ENCODE measurements at places on chromosomes 3 and 15.

DNA sequence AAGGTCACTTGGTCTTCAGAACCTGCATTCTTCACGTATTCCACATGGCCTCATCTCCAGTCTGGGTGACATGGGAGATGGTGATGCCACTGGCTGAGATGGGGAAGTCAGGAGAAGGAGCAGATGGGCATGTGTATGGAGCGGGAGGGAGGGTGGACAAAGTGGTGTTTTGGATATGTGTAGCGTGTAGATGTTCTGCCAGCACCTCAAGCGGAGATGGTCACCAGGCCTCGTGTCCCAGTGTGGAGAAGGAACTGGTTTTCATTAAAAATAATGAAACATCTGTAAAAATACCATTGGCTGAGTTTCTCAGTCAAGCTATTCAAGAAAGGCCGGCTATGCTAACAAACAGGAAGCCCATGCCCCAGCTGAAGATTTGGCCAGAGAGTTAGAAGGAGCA, 26.2 kb downstream of the LARP6 start:
- DNase-seq = no peak

DNA sequence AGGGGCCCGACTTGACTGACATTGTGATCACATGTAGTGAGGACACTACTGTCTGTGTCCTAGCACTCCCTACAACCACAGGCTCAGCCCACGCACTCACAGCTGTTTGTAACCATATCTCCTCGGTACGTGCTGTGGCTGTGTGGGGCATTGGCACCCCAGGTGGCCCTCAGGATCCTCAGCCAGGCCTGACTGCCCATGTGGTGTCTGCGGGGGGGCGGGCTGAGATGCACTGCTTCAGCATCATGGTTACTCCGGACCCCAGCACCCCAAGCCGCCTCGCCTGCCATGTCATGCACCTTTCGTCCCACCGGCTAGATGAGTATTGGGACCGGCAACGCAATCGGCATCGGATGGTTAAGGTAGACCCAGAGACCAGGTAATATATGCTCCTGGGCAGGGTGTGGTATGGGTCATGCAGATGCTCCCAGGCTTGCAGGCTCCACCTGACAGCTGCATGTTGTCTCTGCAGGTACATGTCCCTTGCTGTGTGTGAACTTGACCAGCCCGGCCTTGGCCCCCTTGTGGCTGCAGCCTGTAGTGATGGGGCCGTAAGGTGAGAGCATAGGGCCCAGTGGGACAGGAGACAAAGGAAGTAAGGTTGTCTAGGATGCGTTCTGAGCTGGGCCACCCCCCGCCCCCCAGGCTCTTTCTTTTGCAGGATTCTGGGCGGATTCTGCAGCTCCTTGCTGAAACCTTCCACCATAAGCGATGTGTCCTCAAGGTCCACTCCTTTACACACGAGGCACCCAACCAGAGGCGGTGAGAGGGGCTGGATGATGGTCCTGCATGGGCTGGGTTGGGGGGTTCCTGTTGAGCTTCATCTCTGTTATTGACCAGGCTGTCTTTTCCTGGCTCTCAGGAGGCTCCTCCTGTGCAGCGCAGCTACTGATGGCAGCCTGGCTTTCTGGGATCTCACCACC, 4.4 kb downstream of the DALRD3 start:
- no peak for DNase-seq

GRCh38 chr3:141710121-141710520, 28.0 kb upstream of the RNF7 start:
- no peak for DNase-seq

- DNase-seq = no peak
Measured at GRCh38 chr3:50264383-50264963, 4.5 kb upstream of the SEMA3B start.

DNA sequence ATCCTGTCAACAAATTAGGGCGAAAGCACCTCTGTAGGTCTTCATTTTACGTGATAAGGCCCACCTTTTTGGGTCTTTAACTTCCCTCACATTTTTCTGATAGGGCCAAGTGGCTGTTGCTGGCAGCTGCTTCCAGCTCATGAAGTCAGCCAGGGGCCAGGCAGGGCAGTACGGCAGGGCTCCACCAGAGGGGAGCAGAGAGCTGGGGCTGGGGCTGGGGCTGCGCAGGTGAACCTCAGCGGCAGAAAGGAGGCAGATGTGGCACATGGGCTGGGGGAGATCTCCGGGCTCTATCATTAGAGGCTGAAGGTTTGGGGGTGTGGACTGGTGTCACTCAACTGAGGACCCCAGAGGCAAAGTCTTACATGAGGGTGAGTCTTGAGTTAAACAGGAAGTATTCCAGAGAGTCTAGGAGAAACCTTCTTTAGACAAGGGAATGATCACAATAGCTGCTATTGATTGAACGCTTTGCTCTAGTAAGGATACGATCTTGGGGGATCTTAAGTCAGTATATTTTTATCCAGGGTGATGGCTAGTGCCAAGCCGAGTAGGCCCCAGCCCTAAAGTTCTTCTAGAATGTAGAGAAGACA, 62.8 kb upstream of the MEX3B start:
- DNase-seq = peak; percentile 71

DNA sequence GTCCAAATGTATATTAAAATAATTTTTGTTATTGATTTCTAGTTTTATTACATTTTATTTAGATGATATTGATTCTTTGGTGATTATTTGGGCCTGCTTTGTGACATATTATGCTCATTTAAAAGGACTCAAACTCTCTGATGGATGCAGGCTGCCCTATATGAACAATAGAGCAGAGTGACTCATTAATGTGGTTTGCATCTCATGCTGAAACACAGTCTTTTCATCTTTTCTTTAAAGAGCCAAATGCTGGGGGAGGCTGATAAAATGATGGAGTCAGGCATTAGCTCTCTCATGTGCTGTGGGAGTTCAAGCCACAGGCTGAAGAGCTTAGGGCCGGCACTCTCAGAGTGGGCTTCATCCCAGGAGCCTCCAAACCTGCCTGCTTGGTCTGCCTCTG, 7.2 kb downstream of the PLA1A start:
- DNase-seq = no peak

GRCh38 chr3:165491487-165491886, 295.3 kb upstream of the SLITRK3 start:
- DNase-seq = no peak

- no peak for DNase-seq
Measured at GRCh38 chr3:53236112-53236841, 19.5 kb downstream of the TKT start.

DNA sequence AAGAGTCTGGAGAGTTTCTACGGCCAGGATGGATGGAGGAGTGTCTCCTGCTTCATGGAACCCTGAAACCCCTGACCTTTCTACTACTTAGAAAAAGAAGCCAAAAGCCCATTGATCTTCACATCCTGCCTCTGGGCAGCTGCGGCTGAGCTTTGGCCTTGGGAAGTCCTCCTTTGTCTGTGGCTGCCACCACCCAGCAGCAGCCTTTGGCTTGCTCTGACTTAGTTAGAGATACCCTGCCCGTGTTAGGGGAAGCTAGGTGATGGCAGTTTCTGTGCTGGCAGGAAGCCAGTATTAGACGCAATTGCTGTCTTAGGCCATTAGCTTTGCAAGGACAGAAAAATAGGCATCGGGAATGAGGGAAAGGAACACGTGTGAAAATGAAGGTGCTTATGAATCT, 18.8 kb downstream of the APH1B start:
- no peak for DNase-seq

DNA sequence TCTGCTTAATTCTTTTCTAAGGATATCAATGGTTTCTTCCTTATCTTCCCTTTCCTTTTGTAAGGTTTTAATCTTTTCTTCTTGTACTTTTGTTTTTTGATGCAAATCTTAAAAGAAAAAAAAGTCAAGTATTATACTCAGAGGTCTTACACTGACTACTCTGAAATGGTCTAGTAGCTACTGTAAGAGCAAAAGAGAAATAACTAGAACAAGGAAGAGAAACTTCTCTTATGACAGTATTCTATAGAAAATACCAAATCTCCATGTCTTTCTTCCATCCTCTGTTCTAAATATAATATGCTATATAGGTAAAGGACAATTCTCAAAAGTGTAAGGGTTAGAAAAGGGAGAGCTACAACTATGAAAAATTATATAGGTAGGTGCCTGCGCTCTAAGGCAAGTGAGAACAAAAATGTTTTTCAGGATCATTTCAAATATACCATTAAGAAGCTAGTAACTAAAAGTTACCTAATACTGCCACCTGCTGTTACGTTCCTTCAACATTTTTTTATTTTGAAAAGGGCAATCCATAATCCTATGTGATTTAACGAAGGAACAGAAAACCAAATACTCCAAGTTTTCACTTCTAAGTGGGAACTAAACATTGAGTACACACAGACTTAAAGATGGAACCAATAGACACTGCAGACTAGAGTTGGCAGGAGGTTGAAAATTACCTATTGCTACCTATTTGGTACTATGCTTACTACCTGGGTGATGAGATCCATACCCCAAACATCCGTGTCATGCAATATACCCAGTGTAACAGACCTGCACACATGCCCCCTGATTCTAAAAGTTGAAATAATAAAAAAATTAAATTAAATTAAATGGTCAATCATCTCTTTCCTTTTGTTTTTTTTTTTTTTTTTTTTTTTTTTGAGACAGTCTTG, 36.7 kb downstream of the CIP2A start:
- DNase-seq = no peak
